ENCODE measurements at places on chromosomes 5 and 9.

DNA sequence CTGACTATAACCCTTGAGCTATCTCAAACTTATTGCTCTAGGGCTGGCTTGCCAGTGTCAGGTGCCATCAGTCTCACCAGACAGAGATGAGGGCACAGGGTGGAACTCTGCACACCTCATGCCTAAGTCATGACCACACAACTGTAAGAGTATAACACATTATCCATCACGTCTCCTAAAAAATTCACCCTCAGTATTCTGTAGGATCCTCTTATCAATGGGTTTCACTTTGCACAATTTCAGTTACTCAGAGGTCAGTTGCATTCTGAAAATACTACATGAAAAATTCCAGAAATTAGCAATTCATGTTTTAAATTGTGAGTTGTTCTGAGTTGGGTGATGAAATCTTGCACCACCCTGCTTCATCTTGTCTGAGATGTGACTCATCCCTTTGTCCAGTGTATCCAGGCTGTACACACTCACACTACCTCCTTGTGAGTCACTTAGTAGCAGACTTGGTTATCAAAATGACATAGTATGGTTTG, 690.9 kb upstream of the CDH18 start:
- DNase-seq: no peak

- DNase-seq: no peak
Observed at GRCh38 chr9:134962973-134963364, 45.3 kb upstream of the FCN1 start.

DNA sequence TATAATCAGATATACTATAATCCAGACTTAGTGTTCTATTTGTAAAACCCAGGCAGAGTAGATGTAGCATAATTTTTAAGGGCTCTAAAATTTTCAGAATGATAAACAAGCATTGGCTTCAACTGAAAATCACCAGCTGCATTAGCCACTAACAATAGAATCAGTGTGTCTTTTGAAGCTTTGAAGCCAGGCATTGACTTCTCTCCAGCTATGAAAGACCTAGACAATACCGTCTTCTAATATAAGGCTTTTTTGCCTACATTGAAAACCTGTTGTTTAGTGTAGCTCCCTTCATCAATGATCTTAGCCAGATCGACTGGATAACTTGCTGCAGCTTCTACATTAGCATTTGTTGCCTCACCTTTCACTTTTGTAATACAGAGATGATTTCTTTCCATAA, 1877.3 kb upstream of the ACO1 start:
- DNase-seq: no peak

- DNase-seq: no peak
Observed at GRCh38 chr5:149628221-149628620, 46.9 kb downstream of the ARHGEF37 start.

DNA sequence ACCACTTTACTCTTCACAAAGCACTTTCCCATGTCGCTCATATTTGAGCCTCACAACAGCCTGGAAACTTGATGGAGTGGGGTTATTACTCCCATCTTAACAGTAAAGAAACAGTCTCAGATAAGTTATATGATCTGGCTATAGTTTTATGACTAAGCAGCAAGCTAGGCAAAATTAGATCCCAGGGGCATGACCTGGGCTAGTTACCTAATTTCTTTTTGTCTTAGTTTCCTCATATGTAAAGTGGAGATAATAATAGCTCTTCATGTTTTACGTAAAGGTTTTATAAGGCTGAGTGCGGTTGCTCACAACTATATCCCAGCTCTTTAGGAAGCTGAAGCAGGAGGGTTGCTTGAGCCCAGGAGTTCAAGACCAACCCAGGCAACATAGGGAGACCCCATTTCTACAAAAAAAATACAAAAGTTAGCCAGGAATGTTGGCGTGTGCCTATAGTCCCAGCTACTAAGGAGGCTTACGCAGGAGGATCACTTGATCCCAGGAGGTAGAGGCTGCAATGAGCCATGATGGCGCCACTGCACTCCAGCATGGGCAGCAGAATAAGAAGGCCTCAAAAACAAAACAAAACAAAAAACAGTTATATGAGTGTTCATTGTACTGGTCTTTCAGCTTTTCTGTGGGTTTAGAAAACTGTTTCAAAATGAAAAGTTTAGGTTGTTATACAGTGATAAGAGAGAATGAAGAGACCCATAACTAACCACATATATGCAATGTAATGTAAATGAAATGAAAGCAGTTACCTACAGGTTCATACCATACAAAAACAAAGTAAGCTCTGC, 6.5 kb upstream of the PLIN2 start:
- DNase-seq: no peak

- DNase-seq: no peak
Observed at GRCh38 chr5:135344349-135344748, 54.7 kb downstream of the MACROH2A1 start.

GRCh38 chr5:107806271-107806670, 135.5 kb upstream of the EFNA5 start:
- no peak for DNase-seq

DNA sequence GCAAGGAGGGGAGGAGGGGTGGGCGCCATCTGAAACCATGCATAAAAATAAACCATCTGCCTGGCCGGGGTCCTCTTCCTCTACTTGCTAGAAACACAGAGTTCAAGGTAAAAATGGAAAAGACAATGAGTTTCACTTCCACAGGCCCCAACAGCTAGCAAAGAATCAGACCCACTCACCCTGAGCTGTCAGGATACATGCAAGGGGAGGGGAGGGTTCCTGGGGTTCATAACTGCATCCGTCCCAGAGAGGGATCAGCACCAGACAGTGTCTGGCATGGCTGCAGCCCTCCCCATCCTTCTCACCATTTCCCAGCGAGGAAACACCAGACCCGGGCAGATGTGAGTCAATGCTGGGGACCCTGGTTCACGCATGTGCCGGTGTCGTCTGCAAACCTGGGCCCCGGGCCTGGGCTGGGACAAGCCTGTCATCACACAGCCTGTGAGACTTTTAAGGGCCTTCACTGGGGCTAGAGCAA, 55.4 kb downstream of the SEMA4D start:
- no peak for DNase-seq

DNA sequence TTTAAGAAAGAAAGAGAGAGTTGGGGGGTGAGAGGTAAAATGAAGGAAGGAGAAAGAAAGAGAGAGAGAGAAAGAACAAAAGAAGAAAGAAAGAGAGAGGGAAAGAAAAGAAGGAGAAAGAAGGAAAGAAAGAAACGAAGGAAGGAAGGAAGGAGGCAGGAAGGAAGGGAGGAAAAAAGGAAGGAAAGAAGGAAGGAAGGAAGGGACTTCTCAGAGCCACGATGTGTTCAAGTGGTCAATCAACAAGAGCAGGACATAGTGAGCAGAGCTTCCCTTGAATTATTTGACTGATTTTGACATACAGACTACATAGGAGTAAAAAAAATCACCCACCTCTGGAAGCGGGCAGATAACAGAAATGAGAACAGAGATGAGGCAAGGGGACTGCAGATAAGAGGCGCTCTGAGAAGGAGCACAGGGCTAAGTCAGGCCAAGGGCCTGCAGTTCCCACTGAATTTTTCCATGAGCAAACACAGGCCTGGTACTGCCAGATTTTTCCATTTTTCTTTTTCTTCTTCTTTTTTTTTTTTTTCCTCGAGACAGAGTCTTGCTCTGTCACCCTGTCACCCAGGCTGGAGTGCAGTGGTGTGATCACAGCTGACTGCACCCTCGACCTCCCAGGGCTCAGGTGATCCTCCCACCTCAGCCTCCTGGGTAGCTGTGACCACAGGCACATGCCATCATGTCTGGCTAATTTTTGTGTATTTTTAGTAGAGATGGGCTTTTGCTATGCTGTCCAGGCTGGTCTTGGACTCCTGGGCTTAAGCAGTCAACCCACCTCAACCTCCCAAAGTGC, 77.7 kb upstream of the IL17B start:
- no peak for DNase-seq

GRCh38 chr5:151541571-151541970, 49.6 kb downstream of the FAT2 start:
- DNase-seq: no peak

GRCh38 chr5:1140818-1141189, 28.9 kb upstream of the SLC12A7 start:
- no peak for DNase-seq

- no peak for DNase-seq
Observed at GRCh38 chr9:94734054-94734754, 7.7 kb downstream of the AOPEP start.

GRCh38 chr9:84736536-84736935, 67.0 kb downstream of the NTRK2 start:
- no peak for DNase-seq

DNA sequence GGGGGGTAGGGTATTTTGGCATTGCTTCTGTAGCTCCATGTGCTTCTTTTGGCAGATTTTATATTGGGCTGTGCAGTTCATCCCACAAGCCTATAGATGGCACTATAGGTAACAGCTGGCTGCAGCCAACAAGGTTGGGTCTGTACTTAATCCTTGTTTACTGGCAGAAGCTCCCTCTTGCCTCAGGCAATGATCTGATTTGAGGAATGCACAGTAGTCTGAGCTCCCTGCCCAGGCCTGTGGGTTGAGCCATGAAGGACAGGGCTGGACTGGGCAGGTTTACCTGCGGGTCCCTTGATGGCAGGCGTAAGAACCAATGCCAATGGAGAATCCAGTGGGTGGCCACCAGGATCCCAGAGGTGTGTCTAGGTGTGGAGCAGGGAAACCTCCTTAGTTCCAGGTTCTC, 11.7 kb upstream of the OR1J2 start:
- DNase-seq: no peak

DNA sequence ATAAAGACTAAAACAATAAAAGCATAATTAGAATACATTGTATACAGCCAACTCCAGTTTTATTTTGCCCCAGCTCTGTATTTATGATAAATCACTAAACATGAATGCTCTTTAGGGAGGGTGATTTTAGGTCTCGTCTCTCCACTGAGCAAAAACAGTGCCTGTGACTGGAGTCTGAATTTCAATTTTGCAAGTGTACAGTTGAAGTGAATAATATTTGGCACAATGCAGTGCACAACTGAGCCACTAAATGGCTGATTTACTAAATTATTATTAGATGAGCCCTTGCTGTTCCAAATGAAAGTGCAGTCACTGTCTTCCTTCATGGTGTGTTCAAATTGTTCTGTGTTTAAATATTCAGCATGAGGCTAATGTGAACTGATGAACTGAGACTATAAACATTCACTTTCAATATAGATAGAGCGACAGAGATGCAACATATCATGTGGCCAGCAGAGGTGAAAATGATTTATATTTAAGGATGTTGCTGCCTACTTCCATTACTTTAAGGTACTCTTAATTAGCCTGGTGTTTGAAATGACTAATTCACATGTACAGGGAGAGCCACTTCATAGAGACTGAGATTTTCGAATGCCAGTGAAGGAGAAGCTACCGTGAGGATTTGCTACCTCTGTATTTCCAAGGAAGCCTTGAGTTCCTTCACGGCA, 375.1 kb downstream of the EBF1 start:
- DNase-seq: no peak

DNA sequence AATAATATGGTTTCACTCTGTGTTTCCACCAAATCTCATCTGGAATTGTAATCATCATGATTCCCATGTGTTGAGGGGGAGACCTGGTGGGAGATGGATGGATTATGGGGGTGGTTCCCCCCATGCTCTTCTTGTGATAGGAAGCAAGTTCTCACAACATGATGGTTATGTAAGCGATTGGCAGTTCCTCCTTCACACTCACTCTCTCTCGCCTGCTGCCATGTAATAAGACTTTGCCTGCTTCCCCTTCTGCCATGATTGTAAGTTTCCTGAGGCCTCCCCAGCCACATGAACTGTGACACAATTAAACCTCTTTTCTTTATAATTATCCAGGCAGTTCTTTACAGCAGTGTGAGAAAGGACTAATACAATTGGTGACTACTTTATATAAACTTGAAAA, 48.4 kb downstream of the PTBP3 start:
- no peak for DNase-seq
